Activated T-cell treated with anti-CD3 and anti-CD28 coated beads for 48 hours (primary cell): ENCODE measurements at places on chromosomes 5 and 9.

- DNase-seq: peak; percentile 98
Observed at GRCh38 chr9:128249908-128250838, 25.6 kb downstream of the GOLGA2 start.

DNA sequence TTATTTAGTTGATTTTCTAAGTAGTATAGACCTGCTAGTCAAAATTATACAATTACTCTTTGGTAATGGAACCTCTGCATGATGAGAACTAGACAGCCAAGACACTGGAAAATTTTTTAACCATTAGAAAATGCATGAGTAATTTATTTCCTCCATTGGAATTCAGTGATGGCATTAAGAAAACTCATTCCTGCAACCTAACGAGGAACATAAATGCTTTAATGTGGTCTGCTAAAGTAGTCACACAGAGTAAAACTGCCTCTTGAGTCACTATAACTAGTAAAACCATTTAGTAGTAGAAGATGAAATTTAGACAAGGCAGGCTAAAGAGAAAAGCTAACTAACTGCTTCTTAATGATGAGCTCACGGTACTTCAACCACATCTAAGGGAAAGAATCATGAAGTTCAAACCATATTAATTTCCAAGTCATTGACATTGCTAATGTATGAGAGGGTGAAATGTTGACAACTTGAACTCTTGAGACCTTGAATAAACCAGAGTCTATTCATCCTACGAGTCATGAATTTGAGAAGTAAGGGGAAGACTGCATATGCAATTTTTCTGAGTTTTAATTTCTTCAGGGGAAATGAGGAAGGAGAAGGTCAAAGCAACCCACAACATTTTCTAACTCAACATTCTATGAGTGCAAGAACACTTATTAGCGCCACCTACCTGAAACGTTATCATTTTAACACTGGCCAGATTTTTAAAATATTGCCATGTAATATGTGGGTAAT is 74.4 kb downstream of the GLIS3 start:
- DNase-seq: no peak

DNA sequence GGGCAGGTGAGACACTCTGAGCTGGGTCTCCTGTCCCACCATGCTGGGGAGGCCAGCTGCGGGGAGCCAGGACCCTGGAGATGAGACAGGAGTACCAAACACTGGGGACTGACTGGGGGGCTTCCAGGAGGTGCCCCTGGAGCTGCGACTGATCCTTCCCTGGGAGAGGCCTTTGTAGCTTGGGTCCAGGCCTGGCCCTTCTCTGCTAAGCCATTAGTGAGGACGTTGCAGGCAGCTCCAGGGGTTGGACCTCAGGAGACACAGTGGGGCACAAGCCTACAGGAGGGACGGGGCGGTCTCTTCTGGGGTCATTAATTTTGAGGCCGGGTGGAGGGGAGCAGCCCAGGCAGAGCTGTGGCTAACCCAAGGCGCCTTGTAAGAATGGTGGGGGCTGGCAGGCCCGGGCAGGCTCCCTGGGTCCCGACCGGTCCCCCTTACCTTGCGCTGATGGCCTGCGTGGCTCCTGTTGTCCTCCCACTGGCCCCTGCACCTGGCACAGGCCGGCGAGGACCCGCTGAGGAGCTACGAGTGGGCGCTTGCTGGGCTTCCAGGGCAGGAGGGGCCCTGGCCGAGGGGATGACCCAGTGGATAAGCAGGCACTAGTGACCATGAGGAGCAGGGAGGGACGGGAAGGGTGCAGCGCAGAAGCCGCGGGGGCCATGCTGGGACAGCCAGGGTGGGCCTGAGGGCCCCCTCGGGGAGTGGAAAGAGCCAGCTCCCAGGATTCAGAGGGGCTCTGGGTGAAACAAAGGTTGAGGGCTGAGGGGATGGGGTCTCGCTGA is 5.1 kb downstream of the MRPS2 start:
- DNase-seq: no peak

DNA sequence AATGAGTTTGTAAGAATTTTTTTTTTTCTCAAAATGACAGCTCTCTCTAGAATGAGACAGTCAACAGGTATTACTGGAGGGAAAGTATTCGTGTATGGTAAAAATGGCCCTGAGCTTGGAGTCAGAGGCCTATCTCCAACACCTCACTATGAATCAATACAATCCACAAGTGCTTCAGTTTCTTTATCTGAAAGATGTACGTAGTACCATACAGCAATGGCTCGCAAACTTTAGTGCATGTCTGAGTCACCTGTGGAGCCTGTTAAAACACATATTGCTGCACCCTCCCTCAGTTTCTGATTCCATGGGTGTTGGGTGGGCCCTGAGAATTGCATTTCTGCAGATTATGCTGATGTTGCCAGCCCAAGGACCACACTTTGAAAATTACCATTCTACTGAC is 44.6 kb downstream of the DMRT2 start:
- DNase-seq: no peak

GRCh38 chr9:38619556-38620447 is 594 bp downstream of the ANKRD18A start:
- peak; percentile 17 for DNase-seq

DNA sequence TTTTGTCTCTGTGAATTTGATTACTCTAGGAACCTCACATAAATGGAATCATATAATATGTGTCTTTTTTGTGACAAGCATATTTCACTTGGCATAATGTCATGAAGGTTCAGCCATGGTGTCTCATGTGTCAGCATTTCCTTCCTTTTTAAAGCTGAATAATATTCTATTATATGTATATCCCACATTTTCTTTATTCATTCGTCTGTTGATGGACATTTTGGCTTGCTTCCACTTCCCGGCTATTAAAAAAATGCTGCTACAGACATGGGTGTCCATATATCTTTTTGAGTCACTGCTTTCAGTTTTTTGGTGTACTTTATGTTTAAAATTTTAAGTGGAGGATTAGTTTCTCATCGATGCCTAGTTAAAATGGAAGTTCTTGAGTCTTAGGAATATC is 59.8 kb upstream of the C5orf63 start:
- no peak for DNase-seq

DNA sequence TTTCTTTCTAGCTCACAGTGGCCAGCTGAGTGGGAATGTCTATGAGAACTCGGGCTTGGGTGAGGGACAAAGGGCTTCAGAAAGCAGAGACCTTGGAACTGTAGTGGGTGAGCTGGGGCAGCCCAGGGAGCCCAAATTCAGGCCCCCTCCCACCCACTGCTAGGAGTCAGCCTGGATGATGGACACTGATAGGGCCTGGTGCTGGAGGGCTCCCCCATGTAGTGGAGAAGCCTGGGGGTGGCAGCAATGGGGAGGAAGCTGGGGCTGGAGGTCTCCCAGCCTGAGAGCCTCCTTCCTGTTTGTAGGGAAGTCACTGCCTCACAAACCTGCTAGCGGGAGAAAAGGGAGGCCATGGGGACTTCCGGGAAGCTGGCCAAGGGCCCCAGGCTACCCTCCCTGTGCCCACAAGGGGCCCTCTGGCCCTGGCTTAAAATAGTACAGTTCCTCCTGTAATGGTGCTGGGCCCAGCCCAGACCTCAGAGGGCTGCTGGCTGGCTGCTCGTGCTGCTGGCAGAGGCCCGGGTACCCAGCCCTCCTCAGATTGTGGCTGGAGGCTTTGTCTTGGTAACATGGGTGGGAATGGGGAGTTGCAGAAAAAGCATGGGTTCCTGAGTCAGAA is 6.3 kb upstream of the NR5A1 start:
- DNase-seq: no peak

- no peak for DNase-seq
Observed at GRCh38 chr9:19148187-19148586, 20.9 kb upstream of the PLIN2 start.

- DNase-seq: no peak
Observed at GRCh38 chr9:114039484-114039883, 38.6 kb downstream of the AMBP start.

DNA sequence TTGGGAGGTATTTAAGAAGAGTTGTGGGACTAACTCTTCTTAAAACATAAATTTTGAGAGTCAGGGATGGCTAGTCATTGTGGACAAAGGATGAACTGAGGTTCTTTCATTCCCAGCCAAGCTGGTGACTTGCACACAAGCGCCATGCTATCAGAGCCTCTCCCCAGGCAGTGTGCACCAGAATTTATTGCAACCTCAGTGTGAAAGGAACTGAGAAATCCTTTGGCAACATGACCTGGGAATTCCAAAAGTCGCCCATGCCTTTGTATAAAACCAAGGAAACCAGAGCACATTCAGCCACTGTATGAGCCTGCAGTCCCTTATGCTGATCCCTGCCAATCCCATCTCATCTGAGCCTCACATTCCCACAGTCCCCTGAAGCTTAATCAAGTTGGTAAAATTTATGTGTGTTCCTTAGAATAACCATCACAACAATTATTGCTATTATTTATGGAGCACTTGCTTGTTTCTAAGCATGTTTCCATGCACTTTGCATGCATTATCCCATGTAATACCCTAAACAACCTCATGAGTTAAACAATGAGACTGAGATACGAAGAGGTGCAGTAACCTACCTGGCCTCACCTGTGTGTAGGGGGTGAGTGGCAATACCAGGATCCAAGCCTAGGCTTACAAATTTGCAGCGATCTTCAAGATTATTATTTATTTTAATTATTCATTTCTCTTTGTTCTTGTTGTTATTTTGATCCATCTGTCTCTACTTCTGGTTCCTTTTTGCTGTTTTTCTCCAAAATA is 116.4 kb downstream of the NTRK2 start:
- DNase-seq: no peak

GRCh38 chr5:58491216-58491892 is at the start of gene GAPT:
GAPT (plus strand) TSS chr5:58491435; CDS start chr5:58494537, 3,102 bp downstream.
- no peak for DNase-seq

- DNase-seq: no peak
Observed at GRCh38 chr5:178429156-178429468, 161.1 kb downstream of the COL23A1 start.

GRCh38 chr5:109900911-109901627 is 211.3 kb downstream of the MAN2A1 start:
- no peak for DNase-seq

DNA sequence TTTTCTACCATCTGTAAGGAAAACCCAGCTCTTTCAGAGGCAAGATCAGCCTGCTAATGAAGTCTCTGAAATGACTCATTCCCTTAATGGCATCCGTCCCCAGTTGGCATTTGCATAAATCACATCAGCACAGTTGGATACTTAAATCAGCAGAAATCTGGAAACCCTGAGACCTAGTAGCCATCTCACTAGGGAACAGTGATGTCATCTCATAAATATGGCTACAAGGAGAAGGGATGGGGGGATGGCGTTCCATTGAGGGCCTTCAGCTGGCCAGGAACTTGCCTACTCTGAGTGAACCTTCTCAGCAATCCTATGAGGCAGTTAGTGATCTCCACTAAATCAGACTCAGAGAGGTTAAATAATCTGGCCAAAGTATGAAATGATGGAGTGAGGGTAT is 81.8 kb downstream of the CMYA5 start:
- DNase-seq: no peak

DNA sequence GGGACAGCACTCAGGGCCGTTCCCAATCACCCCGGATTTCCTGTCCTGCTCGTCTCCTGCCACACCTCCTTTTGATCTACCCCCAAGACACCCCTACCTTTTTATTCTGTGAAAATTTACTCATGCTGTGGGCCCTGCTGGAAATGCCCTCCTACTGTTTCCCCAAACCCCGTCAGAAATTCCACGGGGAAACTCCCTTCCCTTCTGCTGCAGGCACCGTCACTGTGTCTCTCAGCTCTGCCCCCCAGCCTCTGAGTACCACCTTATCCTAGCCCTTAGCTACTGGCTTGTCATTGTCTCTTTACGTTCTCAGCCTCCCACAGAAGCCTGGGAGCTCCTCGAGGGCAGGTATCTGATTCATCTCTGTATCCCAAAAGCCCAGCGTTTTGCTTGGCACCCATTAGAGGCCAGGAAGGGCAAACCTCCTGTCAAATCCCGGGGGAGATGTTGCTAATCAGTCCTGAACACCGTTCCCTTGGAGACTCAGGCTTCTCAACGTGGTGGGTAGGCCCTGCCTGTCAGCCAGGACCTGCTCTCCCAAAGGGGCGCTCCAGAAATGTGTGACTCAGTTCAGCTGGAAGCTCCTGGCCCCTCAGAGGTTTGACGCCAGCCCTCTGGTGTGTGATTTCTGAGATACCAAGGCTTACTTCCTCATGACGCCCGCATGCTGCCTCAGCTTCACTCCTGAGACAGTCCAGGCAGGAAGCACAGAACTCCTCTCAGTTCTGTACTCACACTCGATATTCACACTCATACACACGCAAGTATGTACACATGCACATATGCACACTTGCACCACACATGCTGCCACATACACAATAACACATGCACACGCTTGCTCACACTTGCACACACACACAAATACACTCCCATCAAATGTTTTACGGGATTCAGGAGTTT is 50.7 kb upstream of the GRHPR start:
- no peak for DNase-seq

DNA sequence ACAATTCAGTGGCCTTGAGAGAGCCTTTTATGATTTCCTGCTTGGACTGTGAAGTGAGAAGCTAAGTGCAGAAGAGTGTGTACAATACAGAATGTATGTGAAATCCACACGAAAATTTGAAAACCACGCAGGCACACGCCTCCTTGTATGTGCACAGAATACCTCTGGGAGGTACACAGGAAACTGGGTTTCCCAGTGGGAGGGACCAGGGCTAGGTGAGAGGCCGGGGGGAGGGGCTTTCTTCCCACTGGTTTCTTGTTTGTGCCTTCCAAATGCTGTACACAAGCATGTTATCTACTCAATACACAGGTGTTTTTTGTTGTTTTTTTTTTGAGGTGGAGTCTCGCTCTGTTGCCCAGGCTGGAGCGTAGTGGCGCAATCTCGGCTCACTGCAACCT is 16.1 kb downstream of the C9orf50 start:
- DNase-seq: no peak

- DNase-seq: no peak
Observed at GRCh38 chr5:11724940-11725339, 179.3 kb downstream of the CTNND2 start.

DNA sequence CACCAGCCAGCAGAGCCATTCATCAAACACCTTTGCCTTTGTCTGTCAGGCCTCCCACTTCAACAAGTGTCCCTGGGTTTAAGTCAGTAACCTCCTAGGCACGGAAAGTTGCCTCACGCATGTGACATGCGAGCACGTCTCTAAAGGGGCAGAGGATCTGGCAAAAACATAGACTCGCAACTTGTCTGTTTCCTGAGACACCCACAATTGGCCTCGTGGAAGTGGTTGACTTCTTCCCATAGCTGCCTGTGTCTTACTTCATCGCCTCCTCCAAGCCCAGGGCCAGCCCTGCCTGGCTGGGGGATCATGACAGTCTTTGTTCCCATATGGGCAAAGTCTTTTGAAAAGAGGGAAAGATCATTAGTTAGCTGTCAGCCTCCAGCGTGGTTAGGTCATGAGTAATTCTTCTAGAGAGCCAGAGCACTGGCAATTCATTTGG is 35.5 kb upstream of the GLRX start:
- no peak for DNase-seq

DNA sequence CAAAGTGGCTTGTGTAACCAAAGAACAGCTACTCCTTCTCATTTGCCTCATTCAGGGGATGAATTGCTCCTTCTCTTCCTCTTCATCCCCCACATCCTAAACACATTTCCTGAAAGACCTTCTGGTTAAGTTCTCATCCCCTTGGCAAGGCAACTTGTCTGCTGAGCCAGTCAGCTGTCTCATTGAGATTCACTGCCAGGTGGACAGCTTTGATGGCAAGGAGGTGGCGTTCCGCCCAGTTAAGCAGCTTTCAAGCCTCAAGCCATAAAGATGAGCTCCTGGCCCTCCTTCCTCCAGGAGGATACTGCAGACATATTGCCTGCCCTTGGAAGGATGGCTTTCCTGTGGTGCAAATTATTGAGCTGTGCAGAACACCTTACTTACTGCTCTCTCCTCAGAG is 448.6 kb upstream of the MPDZ start:
- no peak for DNase-seq

- no peak for DNase-seq
Observed at GRCh38 chr9:123514766-123515165, 158.8 kb downstream of the CRB2 start.

- peak; percentile 13 for DNase-seq
Observed at GRCh38 chr5:163347671-163348070, 89.7 kb upstream of the CCNG1 start.
